ENCODE measurements at places on chromosomes 7 and 10.

DNA sequence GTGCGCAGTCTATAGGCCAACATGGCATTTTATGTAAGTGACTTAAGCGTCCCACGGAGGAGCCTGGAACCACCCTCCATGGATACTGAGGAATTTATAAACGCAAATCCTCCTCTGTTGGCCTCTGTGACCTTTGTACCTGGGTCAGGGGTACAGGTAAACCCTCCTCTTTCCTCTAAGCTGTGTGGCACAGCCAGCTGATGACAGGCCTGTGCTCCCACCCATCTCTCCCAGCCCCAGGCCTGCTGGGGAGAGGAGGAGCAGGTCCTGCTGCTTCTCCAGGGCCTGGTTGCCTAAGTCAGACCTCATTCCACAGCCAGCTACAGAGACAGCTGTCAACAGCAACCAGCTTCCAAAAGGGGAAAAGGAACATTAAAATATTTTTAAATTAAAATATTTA lies 5.0 kb downstream of the AVPI1 start:
- no peak for DNase-seq

DNA sequence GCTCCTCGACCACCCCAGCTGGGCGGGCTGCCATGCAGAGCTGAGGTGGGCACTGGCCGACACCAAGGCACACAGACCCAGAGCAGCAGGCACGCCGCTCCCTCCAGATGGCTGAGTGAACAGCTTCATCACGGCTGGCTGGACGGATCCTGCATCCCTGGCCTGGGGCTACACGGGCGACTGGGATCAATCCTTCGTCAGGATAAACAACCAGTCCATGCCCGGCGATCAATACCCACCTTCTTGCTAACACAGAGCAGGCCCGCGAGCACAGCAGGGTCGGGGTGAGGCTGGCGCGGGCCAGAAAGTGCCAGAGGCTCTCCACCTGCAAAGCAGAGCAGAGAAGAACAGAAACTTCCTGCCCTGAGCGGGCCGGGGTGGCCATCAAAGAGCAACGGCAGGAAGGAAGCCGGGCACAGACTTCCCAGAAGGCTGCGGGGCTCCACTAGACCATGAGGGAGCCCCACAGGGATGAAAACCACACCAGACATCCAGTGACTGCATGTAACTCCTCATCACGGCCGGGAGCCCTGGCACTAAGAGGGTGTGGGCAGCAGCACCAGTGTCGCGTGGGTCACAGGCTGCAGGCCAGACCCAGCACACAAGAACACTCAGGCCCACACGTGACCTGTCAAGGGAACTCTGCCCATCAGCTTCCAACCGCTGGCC lies 166.4 kb downstream of the MAD1L1 start:
- DNase-seq = no peak

DNA sequence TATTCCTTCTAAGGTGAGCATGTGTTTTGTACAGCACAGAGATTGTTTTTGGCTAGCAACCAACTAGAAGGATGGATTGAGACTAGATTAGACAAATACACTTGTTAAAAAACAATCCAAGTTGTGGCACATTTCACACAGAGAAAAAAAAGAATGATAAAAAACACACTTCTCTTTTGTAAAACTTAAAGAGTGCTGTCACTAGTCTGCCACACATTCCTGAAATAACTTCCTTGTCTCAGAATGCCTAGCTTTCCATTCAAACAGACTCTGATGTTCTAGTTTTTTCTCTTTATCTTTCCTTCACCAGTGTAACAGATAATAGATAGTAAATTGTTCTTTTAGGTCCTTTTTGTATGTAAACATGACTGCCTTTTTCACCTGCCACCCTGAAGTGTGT lies 11.4 kb downstream of the DLD start:
- no peak for DNase-seq

DNA sequence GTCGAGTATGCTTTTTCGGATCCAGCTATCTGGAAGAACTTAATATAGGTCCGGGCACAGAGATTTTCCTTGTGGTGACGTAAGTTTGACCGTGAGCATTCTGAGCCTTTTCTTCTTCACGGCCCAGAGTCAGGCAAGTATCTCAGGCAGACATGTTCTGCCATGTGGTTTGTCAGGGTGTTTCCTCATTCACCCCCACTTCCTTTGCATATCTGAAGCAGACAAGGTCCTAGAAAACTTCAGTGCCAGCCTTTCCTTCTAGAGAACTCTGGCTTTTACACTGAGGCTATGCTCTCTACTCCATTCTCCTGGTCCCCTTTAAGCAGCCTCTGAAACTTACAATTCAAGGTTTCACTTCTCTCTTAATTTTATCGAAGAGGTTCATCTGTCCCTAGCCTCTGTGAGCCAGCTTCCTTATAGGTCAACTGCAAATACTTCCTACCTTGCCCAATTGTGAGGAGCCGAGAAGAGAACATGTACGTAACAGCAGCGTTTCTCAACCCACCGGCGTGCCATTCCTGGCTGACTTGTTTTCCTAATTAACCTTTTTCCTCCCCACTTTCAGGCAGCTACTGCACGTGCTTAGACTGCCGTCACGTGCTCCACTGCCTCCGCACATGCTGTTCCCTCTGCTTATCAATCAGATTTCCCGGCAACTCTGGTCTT lies 47.3 kb downstream of the CDCA7L start:
- no peak for DNase-seq

DNA sequence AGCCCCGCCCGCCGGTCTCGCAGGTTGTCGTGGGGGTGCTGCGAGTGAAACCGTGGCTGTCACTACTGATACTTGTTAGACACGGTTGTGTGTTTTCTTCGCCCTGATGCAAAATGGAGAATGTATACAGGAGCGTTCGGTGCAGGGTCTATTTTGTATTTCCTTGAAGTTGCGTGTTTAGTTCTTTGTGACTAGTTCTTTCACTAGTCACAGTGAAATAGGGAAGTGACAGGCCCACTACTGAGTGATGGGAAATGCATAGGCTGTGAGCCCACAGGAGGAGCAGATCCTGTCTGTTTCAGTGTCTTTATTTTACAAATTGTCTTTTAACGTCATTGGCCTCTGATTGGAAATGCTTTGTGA lies 675 bp downstream of the ABRAXAS2 start:
- no peak for DNase-seq

GRCh38 chr10:117346574-117346973 lies 28.7 kb downstream of the PDZD8 start:
- DNase-seq = no peak

DNA sequence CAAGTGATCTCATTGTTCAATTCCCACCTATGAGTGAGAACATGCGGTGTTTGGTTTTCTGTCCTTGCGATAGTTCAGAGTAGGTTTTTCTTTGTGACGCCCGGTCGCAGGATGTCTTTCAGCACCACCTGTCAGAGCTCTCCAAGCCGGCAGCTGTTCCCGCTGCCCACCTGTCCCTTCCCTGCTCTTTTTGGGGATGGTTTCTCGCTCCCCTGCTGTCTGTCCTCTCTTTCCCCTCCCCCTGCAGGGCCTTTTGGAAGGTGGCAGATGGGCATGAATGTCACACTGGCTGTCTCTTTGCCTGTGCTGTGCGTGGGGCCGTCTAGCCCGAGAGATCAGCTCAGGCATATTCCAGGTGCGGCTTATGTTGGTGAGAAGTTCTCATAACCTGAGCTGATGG lies 137.0 kb downstream of the GRK5 start:
- DNase-seq = no peak

DNA sequence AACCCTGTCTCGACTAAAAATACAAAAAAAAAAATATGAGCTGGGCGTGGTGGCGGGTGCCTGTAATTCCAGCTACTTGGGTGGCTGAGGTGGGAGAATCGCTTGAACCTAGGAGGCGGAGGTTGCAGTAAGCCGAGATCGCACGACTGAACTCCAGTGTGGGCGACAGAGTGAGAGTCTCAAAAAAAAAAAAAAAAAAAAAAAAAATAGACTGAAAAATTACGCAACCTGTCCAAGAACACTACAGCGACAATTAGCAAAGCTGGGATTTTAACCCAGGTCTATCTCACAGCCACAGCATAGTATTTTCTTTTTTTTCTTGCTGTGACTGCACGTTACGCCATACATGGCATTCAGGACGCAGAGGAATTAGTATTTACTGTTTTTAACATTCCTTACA lies 1.1 kb upstream of the RABGEF1 start:
- no peak for DNase-seq

- peak; percentile 69 for DNase-seq
Observed at GRCh38 chr7:95246831-95247370, 77.4 kb downstream of the PON1 start.

- peak; percentile 83 for DNase-seq
Observed at GRCh38 chr7:69776611-69777010, 178.3 kb downstream of the AUTS2 start.

Measured in fibroblast of skin of right quadriceps (primary cell).